ENCODE measurements at places on chromosomes 12 and 14.
A peak's percentile ranks its signal among the peaks of the same experiment; 100 is the strongest.

GRCh38 chr12:5485454-5485853 is 53.5 kb downstream of the NTF3 start:
- no peak for DNase-seq

DNA sequence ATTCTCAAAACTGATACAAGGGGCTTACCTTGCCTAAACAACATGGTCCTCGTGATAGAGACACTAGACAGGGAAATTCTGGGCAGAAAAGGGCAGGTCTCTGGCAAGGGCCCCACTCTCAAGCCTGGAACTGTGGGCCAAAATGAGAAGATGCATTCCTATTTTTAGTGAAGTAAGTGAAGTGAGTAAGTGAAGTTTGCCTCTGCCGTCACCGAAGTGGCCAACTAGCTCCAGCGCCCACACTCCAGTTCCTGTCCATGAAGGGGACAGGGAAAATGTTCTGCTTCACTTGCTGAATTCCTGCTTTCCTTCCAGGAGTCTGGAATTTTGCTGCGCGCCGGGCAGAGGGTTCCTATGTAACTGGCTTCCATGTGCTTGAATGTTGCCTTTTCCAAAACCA is 1035.6 kb upstream of the TMEM132C start:
- DNase-seq: no peak

- DNase-seq: no peak
Observed at GRCh38 chr14:96135285-96135684, 69.4 kb upstream of the BDKRB2 start.

- DNase-seq: no peak
Observed at GRCh38 chr14:35044939-35045797, 904 bp upstream of the FAM177A1 start.

- DNase-seq: no peak
Observed at GRCh38 chr14:89941830-89942377, 12.6 kb downstream of the EFCAB11 start.

DNA sequence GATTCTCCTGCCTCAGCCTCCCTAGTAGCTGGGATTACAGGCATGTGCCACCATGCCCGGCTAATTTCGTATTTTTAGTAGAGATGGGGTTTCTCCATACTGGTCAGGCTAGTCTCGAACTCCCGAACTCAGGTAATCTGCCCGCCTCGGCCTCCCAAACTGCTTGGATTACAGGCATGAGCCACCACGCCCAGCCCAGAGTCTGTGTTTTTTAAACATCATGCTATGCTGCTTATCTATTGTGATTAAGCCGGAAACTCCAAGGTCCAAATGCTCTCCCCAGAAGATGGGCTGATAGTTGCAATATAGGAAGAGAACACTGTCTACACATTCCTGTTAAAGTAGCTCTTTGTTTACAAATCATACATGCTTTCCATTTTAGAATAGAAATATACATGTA is 30.5 kb upstream of the MAX start:
- DNase-seq: no peak

GRCh38 chr12:62640910-62641448 is 174.4 kb downstream of the MON2 start:
- DNase-seq: no peak

- no peak for DNase-seq
Observed at GRCh38 chr14:89540830-89541470, 123.9 kb upstream of the FOXN3 start.

- no peak for DNase-seq
Observed at GRCh38 chr12:64714551-64714968, 44.6 kb downstream of the GNS start.

DNA sequence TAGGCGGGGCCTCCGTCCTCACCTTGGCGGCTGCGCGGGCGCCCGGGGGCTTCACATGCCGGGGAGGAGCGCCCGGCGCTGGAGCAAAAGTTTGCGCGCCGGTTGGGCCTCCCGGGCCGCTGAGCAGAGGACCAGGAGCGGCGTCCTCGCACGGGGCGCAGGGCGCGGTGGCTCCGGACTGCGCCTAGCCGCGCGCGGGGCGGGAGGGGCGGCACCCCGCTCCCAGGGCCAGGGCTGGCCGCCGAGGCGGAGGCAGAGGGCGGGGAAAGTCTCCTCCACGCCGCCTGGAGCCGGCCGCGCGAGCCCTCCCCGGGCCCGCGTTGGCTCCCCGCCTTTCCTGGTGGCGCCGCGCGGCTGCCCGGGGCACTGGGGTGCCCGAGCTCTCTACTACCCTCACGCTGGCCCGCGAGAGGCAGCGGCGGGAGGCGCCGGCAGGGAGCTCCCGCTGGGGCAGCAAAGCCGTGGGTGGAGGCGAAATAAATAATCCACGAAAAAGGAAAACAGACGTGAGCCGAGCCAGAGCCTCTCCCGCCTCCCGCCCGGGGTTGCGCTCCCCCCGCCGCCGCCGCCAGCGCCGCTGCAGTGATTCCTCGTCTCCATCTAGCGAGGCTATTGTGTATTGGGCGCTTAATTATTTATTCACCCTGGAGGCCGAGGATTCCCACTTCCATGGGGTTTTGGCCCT is 400 bp upstream of the PRIMA1 start:
- peak; percentile 28 for DNase-seq

DNA sequence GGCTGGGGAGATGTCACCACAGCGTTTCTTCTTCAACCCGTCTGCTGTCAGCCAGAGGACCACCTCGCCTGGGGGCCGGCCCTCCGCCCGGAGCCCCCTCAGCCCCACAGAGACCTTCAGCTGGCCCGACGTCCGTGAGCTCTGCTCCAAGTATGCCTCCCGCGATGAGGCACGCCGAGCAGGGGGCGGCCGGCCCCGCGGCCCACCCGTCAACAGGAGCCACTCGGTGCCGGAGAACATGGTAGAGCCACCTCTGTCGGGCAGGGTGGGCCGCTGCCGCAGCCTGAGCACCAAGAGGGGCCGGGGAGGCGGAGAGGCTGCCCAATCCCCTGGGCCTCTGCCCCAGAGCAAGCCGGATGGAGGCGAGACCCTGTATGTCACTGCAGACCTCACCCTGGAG is 38.8 kb downstream of the PLEKHG3 start:
- no peak for DNase-seq

DNA sequence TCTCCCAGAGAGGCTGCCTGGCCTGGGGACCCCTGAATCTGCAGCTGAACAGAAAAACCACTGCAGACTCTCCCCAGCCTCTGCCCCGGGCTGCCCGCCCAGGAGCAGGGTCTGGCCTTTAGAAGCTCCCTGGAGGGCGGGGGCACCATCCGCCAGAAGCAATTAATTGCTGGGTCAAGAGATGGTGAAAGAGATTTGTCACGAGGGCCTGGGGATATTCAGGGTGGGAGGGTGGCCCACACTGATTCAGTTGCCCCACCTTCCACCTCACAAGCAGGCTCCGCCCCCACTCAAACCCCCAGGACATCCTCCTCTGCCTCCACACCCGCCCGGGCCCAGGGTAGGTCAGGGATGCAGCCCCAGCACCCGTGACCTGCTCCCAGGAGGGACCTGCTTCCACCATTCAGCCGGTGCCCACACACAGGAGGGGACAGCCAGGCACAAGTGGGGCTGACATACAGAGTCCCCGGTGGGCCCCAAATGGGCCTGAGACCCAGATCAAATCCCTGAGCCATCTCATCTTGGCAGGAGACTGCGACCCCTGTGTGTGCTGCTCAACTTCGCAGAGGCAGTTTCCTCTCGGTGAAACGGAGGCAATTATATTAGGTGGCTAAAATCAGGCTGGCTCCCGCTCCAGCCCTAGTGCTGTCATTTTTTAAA is 23.0 kb downstream of the NCOR2 start:
- DNase-seq: no peak

DNA sequence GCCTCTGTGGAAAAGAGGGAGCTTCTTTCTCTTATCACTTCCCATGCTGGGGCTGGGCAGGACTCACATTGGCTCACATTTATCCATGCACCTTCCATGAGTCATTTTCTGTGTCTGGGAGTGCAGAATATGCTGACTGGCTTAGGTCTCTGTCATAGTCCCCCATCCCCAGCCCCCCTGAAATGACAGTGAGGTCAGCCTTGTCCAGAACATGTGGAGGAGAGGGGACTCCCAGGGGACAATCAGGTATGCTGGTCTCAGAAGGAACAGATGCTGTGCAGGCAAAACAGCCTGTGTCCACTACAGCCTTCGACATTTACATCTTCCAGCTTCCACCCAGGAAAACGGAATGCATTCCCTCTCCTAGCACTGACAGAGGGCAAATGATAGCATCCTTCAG is 35.0 kb downstream of the ADGRD1 start:
- no peak for DNase-seq
